Epithelial cell of alveolus of lung (primary cell): ENCODE measurements at places on chromosomes 1 and 21. TPM values are rescaled to one million over a fixed set of nuclear protein-coding genes. Genes with fewer than 3 reads are reported as not detected.

Gene GSTM3
- 70.4 and 104 TPM in 2 replicates for total RNA-seq

Gene MYOM3
- total RNA-seq: 0.08 and 0.13 TPM in 2 replicates

Gene IRF6
- total RNA-seq: 1.1 and 5.4 TPM in 2 replicates

Gene PTPRC
- total RNA-seq: not detected in 2 replicates

Gene RHD
- total RNA-seq: not detected in 2 replicates

Gene PTCH2
- total RNA-seq: 0.13 TPM in 1 of 2 replicates, not detected in the other

Gene ANGPTL3
- total RNA-seq: not detected in 2 replicates

Gene ADAM30
- total RNA-seq: 0.16 TPM in 1 of 2 replicates, not detected in the other

Gene C1QC
- total RNA-seq: not detected in 2 replicates

Gene TNFRSF4
- total RNA-seq: 2.3 TPM in 1 of 2 replicates, not detected in the other

Gene LRRC71
- not detected in 2 replicates for total RNA-seq

Gene PRAMEF27
- total RNA-seq: not detected in 2 replicates

Gene ERICH3
- total RNA-seq: not detected in 2 replicates

Gene VWA1
- 30.5 and 35.1 TPM in 2 replicates for total RNA-seq

Gene LCE1A
- not detected in 2 replicates for total RNA-seq

Gene SPRR2A
- not detected in 2 replicates for total RNA-seq

Gene DNAI4
- 0.56 and 1.2 TPM in 2 replicates for total RNA-seq

Gene SPRR1B
- total RNA-seq: not detected in 2 replicates

Gene SCP2
- 107 and 161 TPM in 2 replicates for total RNA-seq

Gene DVL1
- 40.4 and 50.7 TPM in 2 replicates for total RNA-seq

Gene ASPM
- 14.7 and 21.7 TPM in 2 replicates for total RNA-seq

Gene GLMP
- 82.5 and 103 TPM in 2 replicates for total RNA-seq

Gene PTGS2
- 4.8 and 16.0 TPM in 2 replicates for total RNA-seq

Gene GBP2
- total RNA-seq: 5.8 and 11.2 TPM in 2 replicates

Gene PRUNE1
- total RNA-seq: 11.8 and 28.0 TPM in 2 replicates
